ENCODE measurements at places on chromosomes 7 and 10. TPM values are rescaled to one million over a fixed set of nuclear protein-coding genes. Genes with fewer than 3 reads are reported as not detected.

- no peaks in the 10 kb centered on the region for H3K36me3 ChIP-seq
- H3K4me3 ChIP-seq: no peak overlapping the region
Measured at GRCh38 chr7:85014936-85015660, 171.8 kb downstream of the SEMA3D start.

- peaks cover 10% of the 10 kb centered on the region for H3K27me3 ChIP-seq
- peaks cover 11% of the 10 kb centered on the region for H3K4me1 ChIP-seq
- H3K4me3 ChIP-seq: peak overlapping the region; percentile 47
- no peaks in the 10 kb centered on the region for H3K36me3 ChIP-seq
Measured at GRCh38 chr10:103542764-103543616, 49.5 kb downstream of the NEURL1 start.

DNA sequence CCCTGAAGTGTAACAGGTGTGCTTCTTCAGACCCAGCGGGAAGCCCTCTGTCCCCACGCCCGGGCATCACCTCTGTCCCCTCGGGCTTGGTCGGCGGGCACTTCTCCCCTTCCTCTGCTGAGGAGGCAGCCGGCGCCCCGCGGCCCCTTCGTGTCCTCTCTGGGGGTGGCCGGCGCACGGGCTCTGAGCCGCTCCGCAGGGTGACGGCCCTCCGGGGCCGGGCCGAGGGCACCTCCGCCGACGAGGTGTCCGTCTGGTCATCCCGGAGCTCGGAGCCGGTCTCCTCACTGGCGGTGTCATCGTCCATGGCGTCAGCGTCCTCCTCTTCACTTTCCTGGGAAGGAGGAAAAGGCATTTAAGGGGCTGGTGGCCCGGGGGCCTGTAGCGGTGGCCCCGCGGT lies 239.0 kb downstream of the SFMBT2 start:
- peaks cover 55% of the 10 kb centered on the region for H3K36me3 ChIP-seq
- H3K27ac ChIP-seq: no peak overlapping the region
- H3K4me1 ChIP-seq: no peaks in the 10 kb centered on the region
- no peaks in the 10 kb centered on the region for H3K27me3 ChIP-seq
- DNase-seq: no peak

- no peaks in the 10 kb centered on the region for H3K27me3 ChIP-seq
- no peaks in the 10 kb centered on the region for H3K36me3 ChIP-seq
- no peak overlapping the region for H3K4me3 ChIP-seq
- H3K27ac ChIP-seq: peak overlapping the region; percentile 77
- peak; percentile 85 for DNase-seq
Measured at GRCh38 chr10:124642088-124642710, 102.0 kb downstream of the FAM53B start.

- no peak for DNase-seq
- H3K4me3 ChIP-seq: no peak overlapping the region
- H3K27me3 ChIP-seq: no peaks in the 10 kb centered on the region
- no peaks in the 10 kb centered on the region for H3K36me3 ChIP-seq
- H3K27ac ChIP-seq: no peak overlapping the region
Measured at GRCh38 chr7:31918706-31919393, 151.4 kb downstream of the PDE1C start.

GRCh38 chr7:47587351-47587750 lies 5.4 kb upstream of the TNS3 start:
- no peaks in the 10 kb centered on the region for H3K27me3 ChIP-seq
- peaks cover 60% of the 10 kb centered on the region for H3K4me1 ChIP-seq
- no peak overlapping the region for H3K4me3 ChIP-seq
- DNase-seq: peak; percentile 79
- H3K27ac ChIP-seq: peak overlapping the region; percentile 41
- no peaks in the 10 kb centered on the region for H3K36me3 ChIP-seq

DNA sequence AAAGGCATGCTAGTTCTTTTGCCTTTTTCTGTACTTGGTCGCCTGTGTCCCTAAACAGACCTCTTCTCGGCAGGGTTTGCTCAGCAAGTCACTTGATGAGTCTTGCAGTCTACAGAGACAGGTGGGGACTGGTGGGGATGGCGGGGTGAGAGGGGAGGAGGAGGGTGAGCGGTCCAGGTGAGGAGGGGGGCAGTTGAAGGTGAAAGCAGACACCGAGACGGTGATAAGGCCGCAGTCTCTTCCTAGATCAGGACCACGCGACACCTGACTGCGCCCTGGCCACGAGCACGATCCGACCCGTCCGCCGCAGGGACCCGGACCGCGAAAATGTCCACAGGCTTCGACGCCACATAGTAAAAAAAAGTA lies 566 bp downstream of the ASNS start:
- H3K4me1 ChIP-seq: peaks cover 16% of the 10 kb centered on the region
- H3K27ac ChIP-seq: peak overlapping the region; percentile 75
- H3K4me3 ChIP-seq: peak overlapping the region; percentile 82
- no peak for DNase-seq
- H3K27me3 ChIP-seq: no peaks in the 10 kb centered on the region
- H3K36me3 ChIP-seq: peaks cover 23% of the 10 kb centered on the region

DNA sequence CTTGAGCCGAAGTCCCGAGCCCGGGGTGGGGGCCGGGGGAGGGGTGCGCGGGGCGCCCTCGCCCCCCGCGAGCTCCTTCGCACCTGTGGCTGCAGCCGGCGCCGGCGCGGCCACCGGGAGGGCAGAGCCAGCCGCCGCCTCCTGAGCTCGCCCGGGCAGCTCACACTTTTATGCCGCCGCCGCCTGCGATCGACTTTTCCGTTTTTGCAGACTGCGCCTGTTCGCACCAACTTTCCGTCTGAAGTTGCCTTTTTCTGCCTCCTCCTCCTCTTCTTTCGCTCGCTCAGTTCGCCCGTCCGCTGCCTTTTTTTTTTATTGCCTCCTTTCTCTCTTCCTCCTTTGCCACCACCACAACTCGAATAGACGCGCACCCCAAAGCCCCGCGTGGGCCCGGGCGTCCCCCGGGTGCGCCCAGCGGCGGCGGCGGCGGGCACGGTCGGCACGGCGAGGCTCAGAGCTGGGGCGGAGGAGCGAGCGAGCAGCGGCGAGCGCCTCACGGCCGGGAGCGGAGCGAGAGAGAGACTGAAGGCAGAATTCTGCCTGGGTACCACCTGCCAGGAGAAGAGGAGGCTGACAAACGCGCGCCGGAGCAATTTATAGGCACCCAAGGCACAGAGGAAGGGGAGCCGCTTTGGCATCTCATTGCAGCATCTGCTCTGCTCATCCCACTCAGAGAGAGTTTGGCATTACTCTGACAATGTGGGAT lies at the start of gene C1QL3:
Gene C1QL3 (minus strand): TSS at position 569 of the 706 bp plus-strand sequence. CDS start 814 bp downstream, outside the sequence.
- DNase-seq: no peak
- no peaks in the 10 kb centered on the region for H3K36me3 ChIP-seq
- H3K27ac ChIP-seq: no peak within 1 kb of the TSS
- peak within 1 kb of the TSS; percentile 51 for H3K4me3 ChIP-seq
- H3K27me3 ChIP-seq: peaks cover 36% of the 10 kb centered on the region

DNA sequence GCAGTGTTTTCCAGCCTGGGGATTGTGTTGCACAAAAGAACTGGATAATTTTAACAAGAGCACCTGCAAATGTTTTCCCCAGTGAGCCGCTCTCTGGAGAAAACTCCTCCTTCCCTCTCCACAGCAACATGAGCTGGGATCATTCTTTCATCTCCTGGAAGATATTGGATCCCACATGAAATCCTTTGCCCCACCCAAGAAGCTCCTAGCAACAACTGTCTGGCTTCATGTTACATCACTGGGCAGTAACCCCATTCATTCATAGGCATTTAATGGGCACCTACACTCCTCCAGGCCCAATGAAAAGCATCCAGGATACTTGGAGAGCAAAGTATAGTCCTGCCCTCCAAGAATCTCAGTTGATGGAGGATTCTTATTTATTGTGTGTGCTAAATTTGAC lies 27.2 kb downstream of the LSM5 start:
- DNase-seq: no peak
- no peaks in the 10 kb centered on the region for H3K4me1 ChIP-seq
- H3K4me3 ChIP-seq: no peak overlapping the region
- no peaks in the 10 kb centered on the region for H3K27me3 ChIP-seq
- H3K36me3 ChIP-seq: no peaks in the 10 kb centered on the region

GRCh38 chr10:17031637-17032635 lies 97.7 kb downstream of the CUBN start:
- DNase-seq: no peak
- H3K27ac ChIP-seq: no peak overlapping the region
- no peaks in the 10 kb centered on the region for H3K27me3 ChIP-seq
- peaks cover 49% of the 10 kb centered on the region for H3K4me1 ChIP-seq

- no peaks in the 10 kb centered on the region for H3K27me3 ChIP-seq
- H3K4me3 ChIP-seq: peak overlapping the region; percentile 90
- DNase-seq: peak; percentile 72
- H3K4me1 ChIP-seq: peaks cover 29% of the 10 kb centered on the region
Measured at GRCh38 chr10:77925795-77926565, 575 bp downstream of the DLG5 start.

DNA sequence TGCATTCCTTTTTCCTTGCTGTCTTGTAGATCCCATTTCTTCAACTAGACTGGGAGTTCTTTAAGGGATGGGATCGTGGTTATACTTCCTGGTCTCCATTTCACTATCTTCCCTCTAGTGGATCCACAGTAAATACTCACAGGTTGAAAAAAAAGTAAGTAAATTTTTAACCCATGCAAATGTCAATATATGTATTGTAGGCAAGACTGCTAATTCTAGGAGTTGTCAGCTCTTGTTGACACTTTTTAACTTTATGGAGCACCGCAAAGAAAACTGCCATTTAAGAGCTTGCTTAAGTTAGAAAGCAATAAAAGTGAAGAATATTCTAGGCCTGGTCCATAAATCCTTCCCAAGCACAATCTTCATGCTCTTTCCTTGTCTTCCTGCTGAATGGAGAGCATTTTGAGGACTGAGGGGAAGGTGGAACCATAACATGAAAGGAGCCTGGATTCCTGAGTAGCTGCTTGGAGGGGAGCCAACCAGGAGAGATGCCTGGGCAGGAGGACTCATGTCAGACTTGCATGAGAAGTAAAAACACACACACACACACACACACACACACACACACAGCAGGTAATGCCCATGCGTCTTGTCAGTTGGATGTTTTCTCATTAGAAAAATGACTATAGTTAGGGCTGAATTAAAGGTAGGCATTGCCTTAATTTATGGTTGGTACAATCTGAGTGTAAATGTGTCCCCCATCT lies 32.2 kb downstream of the VWA2 start:
- no peak for DNase-seq
- no peak overlapping the region for H3K27ac ChIP-seq
- no peak overlapping the region for H3K4me3 ChIP-seq
- no peaks in the 10 kb centered on the region for H3K27me3 ChIP-seq
- peaks cover 6% of the 10 kb centered on the region for H3K4me1 ChIP-seq

DNA sequence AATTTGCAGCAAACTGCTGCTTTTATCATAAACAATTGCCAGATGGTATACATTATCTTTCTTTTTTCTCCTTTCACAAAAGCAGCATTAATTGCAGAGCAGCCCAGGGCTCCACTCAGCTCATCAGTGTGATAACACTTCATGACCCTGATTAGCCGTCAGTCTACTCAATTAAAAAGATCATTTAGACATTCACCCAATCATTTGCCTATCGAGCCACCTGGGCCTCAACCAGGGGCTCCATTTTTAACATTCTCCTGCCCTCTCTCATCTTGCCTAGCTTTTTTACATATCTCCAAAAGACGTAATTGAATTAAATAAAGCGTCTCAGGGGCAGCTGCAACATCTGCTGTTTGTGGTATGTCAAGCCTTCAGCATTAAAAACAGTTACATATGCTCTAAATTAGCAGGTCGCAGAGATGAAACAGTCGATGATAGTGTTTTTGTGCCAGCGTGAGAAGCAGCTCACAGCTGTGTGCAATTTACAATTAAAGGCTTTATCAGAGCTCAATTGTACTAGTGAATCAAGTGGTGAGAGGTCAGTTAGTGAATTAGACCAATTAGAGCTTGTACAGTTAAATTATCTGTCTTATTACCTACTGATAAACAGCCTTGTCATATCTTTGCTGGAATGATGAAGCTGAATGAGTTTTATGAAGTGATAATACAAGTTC lies 522.5 kb downstream of the ETV1 start:
- no peaks in the 10 kb centered on the region for H3K36me3 ChIP-seq
- no peak overlapping the region for H3K4me3 ChIP-seq
- DNase-seq: no peak
- no peaks in the 10 kb centered on the region for H3K4me1 ChIP-seq
- H3K27ac ChIP-seq: no peak overlapping the region

DNA sequence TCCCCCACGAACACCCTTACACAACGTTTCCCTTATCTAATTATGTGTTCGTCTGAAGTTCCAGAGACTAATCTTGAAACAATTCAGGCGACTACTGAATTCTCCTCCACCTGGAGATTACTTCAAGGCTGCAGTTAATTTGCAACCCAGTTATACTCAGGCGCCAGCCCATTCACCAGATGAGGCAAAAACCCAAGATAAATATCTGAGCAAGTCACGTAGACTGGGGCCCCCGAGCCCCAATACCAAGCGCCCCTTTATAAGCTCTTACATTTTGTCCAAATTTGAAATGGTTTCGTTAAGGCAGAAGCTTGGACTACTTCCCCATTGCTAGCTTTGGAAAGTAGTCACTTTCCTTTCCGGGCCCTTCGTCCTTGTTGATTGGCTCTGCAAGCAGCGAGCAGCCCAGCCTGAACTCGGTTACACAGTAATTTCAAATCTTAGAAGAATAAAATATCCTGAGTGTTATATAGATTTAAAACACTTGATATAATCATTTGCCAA lies 1.2 kb downstream of the TPK1 start:
- H3K27ac ChIP-seq: peak overlapping the region; percentile 96
- DNase-seq: no peak
- no peaks in the 10 kb centered on the region for H3K36me3 ChIP-seq
- peak overlapping the region; percentile 67 for H3K4me3 ChIP-seq
- H3K4me1 ChIP-seq: peaks cover 21% of the 10 kb centered on the region

GRCh38 chr10:100621360-100622205 lies 85.8 kb downstream of the HIF1AN start:
- peaks cover 84% of the 10 kb centered on the region for H3K27me3 ChIP-seq
- H3K36me3 ChIP-seq: no peaks in the 10 kb centered on the region
- H3K4me1 ChIP-seq: no peaks in the 10 kb centered on the region
- H3K4me3 ChIP-seq: no peak overlapping the region
- no peak for DNase-seq
- no peak overlapping the region for H3K27ac ChIP-seq

- no peak overlapping the region for H3K4me3 ChIP-seq
- H3K27ac ChIP-seq: no peak overlapping the region
- H3K27me3 ChIP-seq: no peaks in the 10 kb centered on the region
- DNase-seq: no peak
- H3K36me3 ChIP-seq: no peaks in the 10 kb centered on the region
Measured at GRCh38 chr7:19663816-19664462, 44.9 kb downstream of the POLR1F start.

- DNase-seq: no peak
- no peak overlapping the region for H3K4me3 ChIP-seq
- H3K36me3 ChIP-seq: no peaks in the 10 kb centered on the region
- H3K27ac ChIP-seq: no peak overlapping the region
Measured at GRCh38 chr7:158450476-158451124, 137.0 kb downstream of the PTPRN2 start.

- peak overlapping the region; percentile 66 for H3K27ac ChIP-seq
- no peak for DNase-seq
Measured at GRCh38 chr7:81846398-81846797, 76.6 kb upstream of the HGF start.

Gene THNSL1
- total RNA-seq: 2.7 TPM

Gene NPSR1
- total RNA-seq: not detected

Gene PRLHR
- total RNA-seq: not detected

Gene HOXA1
- 0.77 TPM for total RNA-seq

Gene DNAH11
- 8.9 TPM for total RNA-seq

All from lower lobe of right lung (tissue), 2 donors.